ENCODE measurements at places on chromosomes 16 and 17.
A peak's percentile ranks its signal among the peaks of the same experiment; 100 is the strongest.

- DNase-seq = no peak
These were observed 1.3 kb downstream of the ZNF750 start for GRCh38 chr17:82838386-82839063.

- no peak for DNase-seq
These were observed 1.0 kb downstream of the KRTAP2-2 start for GRCh38 chr17:41054025-41054424.

DNA sequence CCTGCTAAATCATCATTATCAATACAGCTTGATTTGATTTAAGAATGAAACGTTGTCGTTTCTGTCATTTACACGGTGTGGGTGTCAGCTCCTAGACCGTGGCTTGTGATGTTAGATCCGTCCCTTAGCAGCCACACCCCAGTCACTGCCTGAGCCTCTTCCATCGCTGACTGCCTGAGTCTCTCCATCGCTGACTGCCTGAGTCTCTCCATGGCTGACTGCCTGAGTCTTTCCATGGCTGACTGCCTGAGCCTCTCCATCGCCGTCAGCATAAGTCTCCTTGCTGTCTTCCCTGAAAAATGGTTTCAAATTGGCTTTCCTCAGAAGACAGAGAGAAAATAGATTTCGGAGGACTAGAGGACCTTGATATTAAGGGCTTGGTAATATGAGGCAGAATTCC, 53.8 kb upstream of the CMIP start:
- DNase-seq = no peak

GRCh38 chr16:30942426-30942806, 6.5 kb upstream of the ORAI3 start:
- DNase-seq = no peak

- DNase-seq = no peak
These were observed 34.0 kb upstream of the ZNF629 start for GRCh38 chr16:30820952-30821421.

GRCh38 chr17:31401456-31402254, 10.2 kb downstream of the RAB11FIP4 start:
- no peak for DNase-seq

GRCh38 chr16:48330841-48331192, 54.4 kb downstream of the SIAH1 start:
- DNase-seq = no peak

GRCh38 chr16:85537795-85538401, 75.2 kb upstream of the GSE1 start:
- DNase-seq = no peak

GRCh38 chr17:55284944-55285339, 20.2 kb downstream of the HLF start:
- DNase-seq = no peak

GRCh38 chr16:74216319-74216718, 80.3 kb upstream of the PSMD7 start:
- DNase-seq = no peak

DNA sequence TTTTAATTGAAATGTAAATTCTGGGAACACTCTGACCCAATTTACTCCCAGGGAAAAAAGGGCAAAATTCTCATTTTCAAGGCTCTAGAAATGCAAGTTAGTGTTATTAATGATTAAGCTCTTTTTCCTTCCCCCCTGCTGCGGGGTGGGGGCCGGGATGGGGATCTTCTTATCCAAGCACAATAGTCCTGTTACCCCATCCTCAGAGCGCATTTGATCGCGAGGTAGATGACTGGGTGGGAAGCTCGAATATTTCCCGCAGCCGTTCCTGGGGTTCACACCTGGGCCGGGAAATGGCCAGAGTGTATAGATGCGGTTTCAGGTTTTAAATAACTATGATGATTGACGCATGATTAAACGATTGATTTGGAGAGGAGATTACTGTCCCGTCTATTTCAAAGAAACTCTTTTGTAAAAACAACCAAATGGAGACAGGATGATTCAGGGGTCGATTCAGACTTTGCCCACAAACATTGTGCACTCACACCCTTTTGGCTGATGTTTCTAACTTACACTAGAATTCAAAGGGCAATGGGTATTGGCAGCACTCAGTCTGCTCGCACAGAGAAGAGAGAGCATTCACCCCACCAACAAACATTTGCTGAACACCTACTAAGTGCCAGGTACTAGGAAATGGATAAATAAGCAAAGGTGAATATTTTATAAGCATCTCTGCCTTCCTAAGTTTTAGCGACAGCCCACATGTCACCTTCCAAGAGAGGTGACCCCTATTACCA, 55.0 kb downstream of the SALL1 start:
- no peak for DNase-seq

- no peak for DNase-seq
These were observed 22.8 kb downstream of the RAB40B start for GRCh38 chr17:82675476-82676245.

- peak; percentile 28 for DNase-seq
These were observed 3.3 kb downstream of the ZNF652 start for GRCh38 chr17:49358641-49359247.

- DNase-seq = no peak
These were observed 1.8 kb downstream of the TUFM start for GRCh38 chr16:28844226-28844885.

GRCh38 chr17:32755045-32755805, 121.7 kb downstream of the MYO1D start:
- DNase-seq = no peak

DNA sequence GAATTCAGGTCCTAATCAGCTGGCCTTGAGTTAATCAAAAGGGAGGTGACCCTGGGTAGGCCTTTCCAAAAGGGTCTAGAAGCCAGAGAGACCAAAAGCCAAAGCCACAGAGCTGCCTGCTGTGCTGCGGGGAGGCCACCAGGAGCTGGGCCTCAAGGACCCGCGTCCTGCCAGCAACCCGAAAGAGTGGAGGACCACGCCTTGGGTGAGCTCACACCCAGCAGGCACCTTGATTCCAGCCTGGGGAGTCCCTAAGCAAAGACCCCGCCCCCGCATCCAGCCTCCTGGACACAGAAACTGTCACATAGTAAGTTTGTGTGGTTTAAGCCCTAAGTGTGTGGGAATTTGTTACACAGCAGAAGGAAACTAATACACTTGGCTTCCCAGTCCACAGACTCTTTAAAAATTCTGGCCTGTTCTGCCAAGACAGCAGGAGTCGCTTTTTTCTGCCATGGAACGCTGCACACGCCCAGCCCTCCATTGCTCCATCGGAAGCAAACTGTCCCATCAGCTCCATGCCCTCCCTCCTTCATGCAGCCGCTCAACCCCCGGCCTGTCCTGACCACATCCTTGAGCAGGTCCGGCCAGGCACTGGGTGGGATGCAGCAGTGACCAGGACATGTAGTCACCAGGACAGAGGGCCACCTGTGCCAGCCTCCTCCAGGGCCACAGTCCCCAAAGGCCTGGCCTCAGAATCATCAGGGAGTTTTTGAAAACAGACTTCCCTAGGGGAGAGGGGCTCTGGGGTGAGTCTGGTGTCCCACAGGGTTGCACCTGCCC, 20.9 kb upstream of the RASD1 start:
- DNase-seq = no peak

- DNase-seq = no peak
These were observed 18.3 kb downstream of the TMEM94 start for GRCh38 chr17:75474736-75475135.

DNA sequence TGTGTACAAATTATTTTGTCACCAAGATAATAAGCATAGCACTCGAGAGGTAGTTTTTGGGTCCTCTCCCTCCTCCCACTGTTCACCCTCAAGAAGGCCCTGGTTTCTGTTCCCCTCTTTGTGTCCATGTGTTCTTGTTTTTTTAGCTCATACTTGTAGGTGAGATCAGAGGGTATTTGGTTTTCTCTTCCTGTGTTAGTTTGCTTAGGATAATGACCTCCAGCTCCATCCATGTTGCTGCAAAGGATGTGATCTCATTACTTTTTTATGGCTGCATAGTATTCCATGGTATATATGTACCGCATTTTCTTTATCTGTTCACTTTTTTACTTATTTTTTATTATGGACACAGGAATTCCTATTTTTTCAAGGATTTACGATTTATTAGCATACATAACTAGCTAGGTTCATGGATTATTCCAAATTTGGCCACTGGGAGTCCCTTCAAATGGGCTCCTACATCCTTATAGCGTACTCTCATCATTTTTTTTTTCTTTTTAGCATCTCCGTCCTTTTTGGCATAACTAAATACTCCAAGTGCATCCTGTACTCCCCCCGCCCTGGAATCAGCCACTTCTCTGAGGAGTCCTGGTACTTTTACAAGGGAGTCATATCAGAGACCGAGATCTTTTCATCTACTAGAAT, 7.3 kb downstream of the TADA2A start:
- no peak for DNase-seq

- no peak for DNase-seq
These were observed 23.6 kb downstream of the SREBF1 start for GRCh38 chr17:17813055-17813724.

DNA sequence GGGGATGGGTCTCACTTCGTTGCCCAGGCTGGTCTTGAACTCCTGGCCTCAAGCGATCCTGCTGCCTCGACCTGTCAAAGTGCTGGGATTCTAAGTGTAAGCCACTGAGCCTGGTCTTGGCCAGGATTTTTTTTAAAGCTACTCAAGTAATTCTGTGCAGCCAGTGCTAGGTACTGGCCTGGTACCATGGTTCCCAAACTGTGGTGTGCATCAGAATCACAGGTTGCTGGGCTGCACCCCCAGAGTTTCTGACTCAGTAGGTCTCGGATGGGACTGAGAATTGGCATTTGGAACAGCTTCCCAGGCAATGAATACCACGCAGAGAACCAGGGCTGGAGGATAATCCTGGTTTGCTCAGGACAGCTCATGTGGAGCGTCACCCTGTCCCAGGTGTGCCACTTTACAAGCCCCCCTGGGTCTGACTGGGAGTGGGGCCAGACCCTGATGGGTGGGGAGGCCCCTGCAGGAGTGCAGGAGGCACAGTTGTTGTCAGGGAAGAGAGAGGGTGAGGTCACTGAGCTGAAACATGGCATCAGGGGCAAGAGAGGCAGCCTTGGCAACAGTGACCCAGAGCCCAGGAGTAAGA, 10.7 kb upstream of the MRPS23 start:
- no peak for DNase-seq

DNA sequence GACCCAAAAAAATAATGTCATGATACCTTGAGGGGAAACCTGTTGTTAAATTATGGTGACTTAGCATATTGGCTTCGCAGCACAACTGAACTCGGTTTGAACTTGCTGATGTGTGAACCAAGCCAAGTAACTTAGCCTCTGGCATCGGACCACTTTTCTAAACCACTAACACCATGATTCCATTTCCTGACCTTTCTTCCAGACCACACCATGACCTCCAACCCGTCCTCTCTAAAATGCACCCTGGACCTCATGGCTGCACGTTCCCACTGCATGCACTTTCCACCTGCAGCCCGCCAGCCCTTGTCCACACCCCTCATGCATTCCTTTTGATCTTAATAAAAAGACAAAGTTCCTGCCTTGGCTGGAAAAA, 29.3 kb downstream of the DYNLRB2 start:
- DNase-seq = peak; percentile 46

- peak; percentile 18 for DNase-seq
These were observed 831 bp upstream of the RCVRN start for GRCh38 chr17:9905902-9906301.

GRCh38 chr16:50841081-50841886, 99.4 kb downstream of the CYLD start:
- DNase-seq = peak; percentile 32

- DNase-seq = no peak
These were observed 4.1 kb downstream of the DECR2 start for GRCh38 chr16:405548-406506.

- DNase-seq = peak; percentile 60
These were observed 565 bp downstream of the WDR45B start for GRCh38 chr17:82647593-82648164.

DNA sequence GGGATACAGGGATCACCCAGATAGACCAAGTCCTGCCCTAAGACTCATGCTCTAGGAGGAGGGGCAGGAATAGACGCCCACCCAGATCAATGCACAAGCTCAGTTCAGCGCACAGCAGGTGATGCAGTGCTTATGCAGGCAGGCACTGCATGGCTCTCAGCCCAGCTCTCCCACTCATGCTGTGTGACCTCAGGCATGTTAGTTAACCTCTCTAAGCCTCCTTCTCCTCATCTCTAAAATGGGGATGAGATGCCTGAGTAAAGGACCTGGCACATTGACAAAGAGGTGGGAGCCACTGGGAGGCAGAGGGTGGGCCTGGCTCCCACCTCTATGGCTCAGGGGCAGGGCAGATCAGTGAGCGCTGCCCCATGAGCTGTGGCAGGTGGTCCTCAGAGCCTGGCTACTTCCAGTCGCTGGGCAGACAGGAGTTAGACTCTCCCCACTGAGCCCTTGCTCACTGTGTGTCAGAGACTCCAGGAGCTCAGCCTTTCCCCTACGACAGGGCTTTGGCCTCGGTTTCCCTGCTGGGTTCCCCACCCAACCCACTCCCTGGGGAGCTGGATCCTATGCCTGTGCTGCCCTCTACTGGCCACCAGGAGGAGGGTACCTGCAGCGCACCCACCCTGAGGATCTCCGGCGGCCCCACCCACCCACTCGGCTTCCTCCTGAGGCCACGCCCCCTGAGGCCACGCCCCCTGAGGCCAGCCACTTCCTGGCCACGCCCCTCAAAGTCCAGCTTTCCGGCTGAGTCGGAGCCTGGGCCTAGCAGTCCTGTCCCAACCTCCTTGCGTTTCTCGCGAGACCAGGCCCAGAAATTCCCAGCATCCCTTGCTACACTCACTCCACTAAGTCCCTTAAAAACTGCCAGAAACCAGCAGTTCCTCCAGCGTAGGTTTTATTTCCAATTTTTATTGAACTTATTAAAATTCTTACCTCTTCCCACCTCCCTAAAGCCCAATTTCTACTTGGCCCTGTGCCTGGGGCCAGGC, 196.1 kb downstream of the GSG1L start:
- peak; percentile 77 for DNase-seq

DNA sequence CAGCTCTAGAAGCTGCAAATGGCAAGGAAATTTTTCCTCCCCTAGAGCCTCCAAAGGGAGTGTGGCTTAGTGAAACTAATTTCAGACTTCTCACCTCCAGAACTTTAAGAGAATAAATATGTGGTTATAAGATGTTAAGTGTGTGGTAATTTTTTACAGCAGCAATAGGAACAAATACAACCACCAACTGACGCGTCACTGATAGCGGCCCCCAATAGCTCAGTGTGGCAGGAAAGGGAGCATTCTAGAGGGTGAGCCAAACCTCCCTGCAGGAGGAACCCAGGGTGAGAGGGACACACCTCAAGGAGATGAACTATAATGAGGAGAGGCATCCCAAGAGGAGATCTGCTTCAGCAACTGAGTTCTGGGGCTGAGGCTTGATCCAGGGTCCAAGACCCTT, 4.0 kb downstream of the CCL4 start:
- DNase-seq = no peak

GRCh38 chr16:89095491-89095951, 1.9 kb downstream of the ACSF3 start:
- DNase-seq = no peak

DNA sequence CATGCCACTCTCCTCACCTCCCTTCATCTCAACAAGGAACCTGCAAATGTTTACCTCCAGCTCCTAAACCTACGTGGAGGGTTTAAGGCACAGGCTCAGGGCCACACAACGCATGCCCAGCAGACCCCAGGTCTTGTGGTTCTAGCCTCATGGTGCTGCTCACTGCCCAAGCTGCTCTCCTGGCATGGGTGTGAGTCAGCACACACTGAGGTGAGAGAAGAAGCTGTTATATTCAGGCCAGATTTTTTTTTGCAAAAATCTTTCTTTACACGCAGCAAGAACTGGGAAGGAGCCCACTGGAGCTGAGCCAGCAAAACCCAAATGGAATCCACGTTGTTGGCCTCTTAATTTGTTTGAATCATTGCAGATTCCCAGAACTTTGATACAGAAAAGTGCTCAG, 5.5 kb upstream of the C16orf96 start:
- no peak for DNase-seq
